ENCODE measurements at places on chromosomes 12 and 14. TPM values are rescaled to one million over a fixed set of nuclear protein-coding genes. Genes with fewer than 3 reads are reported as not detected.

DNA sequence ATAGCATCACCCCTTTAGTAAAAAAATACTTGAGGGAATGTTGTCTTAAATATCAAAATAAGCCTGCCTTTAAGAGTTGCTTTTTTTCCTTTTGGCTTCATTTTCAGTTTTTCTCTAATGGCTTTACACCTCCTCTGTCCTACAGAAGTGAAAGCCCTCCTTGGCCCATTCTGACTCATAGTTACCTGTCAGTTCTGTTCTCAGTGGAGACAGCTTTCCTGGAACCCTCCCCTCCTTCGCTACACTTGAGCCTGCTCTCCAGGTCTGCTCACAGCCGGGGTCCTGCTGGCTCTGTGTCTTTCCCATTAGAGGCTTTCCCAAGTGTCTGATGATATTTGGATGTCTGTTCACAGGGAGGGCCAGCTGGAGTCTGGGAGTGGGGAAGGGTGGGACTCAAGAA, 84.0 kb downstream of the PELI2 start:
- peaks cover 19% of the 10 kb centered on the region for H3K27me3 ChIP-seq
- DNase-seq: no peak
- no peak overlapping the region for H3K4me3 ChIP-seq
- H3K36me3 ChIP-seq: no peaks in the 10 kb centered on the region
- no peaks in the 10 kb centered on the region for H3K4me1 ChIP-seq

DNA sequence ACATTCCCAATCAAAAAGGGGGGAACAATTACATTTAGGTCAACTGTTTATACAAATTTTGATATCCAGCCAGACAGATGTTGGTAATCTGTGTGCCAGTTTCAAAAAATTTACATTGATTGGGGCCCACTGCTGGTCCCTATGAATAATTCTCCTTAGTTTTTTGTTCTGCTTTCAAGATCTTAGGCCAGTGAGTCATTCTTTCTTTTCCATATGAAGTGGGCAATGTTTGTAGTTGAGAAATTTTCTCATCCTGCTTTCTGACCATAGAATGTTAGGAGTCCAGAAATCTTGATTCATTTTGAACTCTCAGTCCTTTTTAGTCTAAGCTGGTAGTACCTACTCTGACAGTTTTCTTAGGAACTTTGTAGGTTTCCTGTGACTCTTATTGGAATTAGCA, 244.3 kb downstream of the DIO2 start:
- no peaks in the 10 kb centered on the region for H3K4me1 ChIP-seq
- H3K27me3 ChIP-seq: no peaks in the 10 kb centered on the region
- H3K4me3 ChIP-seq: no peak overlapping the region
- no peak for DNase-seq
- H3K27ac ChIP-seq: no peak overlapping the region

GRCh38 chr12:58364389-58365086, 423.2 kb downstream of the ATP23 start:
- no peak overlapping the region for H3K4me3 ChIP-seq
- peaks cover 8% of the 10 kb centered on the region for H3K4me1 ChIP-seq
- H3K27ac ChIP-seq: no peak overlapping the region

GRCh38 chr12:109878749-109879148, 1.6 kb downstream of the GLTP start:
- no peak overlapping the region for H3K27ac ChIP-seq
- H3K4me1 ChIP-seq: peaks cover 32% of the 10 kb centered on the region
- H3K4me3 ChIP-seq: no peak overlapping the region
- H3K36me3 ChIP-seq: no peaks in the 10 kb centered on the region

The EML1 gene
- 7.4 TPM for total RNA-seq

The DEPDC4 gene
- 3.4 TPM for total RNA-seq

All from HCT116 (cell line).